Naive thymus-derived CD4-positive, alpha-beta T cell (primary cell): ENCODE measurements at places on chromosomes 11 and 22.
A peak's percentile ranks its signal among the peaks of the same experiment; 100 is the strongest.

DNA sequence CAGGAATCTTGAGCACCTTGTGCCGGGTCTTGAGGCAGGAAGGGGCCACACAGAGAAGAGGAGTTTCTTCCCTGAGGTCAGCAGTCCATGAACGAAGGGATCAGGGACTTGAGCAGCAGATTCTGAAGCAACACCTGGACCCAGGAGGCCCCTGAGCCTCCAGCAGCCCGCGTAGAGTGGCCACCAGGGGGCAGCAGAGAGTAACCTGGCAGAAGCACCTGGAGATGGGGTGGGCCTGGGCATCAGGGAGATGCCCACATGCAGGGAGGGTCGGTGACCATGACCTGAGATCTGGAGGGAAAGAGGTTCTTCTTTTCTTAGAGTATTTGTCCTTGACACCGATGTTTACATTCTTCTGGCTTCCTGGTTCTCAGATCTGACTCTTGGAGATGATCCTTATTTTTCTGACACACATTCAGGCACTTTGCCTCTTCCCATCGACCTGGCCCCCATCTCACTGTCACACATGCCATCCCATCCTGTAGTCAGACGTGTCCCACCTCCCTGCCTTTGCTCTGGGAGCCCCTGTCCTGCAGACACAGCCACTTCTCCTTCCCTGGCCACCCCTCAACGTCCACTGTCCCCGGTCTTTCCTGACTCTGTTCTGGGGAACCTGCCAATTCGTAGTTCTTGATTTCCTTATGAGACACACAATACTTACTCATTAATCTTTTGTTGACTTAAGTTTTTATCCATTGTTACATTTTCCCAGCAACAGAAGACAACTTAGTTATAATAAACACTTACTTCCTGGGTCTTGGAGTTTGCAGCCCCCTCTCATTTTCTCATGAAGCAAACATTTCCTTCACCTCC, 66.5 kb downstream of the GGTLC2 start:
- peak; percentile 68 for DNase-seq

GRCh38 chr11:57459164-57460021, 935 bp upstream of the RTN4RL2 start:
- no peak for DNase-seq

GRCh38 chr11:94790661-94791180, 22.6 kb downstream of the AMOTL1 start:
- DNase-seq: no peak

DNA sequence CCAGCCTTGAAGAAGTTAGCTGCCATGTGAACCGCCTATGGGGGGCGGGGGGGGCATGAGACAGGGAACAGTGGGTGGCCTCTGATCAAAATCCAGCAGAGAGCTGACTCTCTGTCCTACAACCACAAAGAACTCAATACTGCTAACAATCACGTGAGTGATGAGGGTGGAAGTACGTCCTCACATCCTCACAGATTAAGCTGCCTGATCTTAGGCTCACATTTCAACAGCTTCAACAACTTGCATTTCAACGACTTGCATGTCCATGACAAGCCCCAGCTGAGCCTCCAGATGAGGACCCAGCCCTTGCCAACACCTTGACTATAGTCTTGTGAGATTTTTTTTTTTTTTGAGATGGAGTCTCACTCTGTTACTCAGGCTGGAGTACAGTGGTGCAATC, 51.6 kb downstream of the CLMP start:
- no peak for DNase-seq

GRCh38 chr11:121435551-121436511, 16.3 kb upstream of the SORL1 start:
- no peak for DNase-seq

- DNase-seq: no peak
These were observed 311.0 kb downstream of the BUD13 start for GRCh38 chr11:116461789-116462188.

GRCh38 chr22:36288571-36289405, 35.9 kb downstream of the APOL1 start:
- DNase-seq: no peak

DNA sequence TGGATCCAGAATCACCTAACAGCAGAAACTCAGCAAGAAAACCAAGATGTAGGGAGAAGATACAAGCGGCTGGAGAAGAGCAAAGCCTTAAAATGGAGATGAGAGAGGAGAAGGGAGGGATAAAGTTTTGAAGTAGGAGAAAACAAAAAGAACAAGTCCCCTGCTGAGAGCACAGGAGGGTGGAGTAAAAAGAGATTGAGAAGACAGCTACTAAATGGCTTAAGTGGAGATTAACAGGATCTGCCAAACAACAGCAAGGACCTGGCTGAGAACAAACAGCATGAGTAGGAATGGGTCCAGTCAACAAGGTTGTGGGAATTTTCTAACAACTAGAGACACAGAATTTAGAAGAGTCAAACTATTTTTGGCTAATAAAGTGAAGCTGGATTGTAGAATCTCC, 18.1 kb downstream of the BTG4 start:
- DNase-seq: no peak

- no peak for DNase-seq
These were observed 3.7 kb upstream of the TFIP11 start for GRCh38 chr22:26515931-26516330.

DNA sequence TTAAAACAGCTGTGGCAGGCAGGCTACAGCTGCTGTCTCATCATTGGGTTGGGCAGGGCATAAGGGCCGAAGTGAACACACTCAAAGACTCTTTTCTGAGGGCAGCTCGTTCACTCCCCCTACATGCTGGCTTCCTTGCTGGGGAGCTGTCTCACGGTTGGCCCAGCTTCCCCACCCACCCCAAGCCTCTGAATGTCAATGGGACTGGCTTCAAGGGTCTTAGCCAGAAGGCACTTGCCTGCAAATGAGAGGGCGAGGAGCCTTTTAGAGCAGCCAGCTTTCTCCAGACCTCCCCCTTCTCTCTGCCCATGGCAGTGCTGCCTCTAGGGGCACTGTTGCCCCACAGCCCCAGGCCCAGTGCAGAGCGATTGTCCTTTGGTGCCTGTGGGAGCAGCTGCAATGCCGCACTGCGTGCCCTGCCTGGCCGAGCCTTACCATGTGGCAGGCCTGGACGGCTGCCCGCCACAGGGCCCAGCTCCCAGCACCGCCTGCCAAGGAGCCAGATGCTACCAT, 94.7 kb upstream of the RASSF10 start:
- no peak for DNase-seq

DNA sequence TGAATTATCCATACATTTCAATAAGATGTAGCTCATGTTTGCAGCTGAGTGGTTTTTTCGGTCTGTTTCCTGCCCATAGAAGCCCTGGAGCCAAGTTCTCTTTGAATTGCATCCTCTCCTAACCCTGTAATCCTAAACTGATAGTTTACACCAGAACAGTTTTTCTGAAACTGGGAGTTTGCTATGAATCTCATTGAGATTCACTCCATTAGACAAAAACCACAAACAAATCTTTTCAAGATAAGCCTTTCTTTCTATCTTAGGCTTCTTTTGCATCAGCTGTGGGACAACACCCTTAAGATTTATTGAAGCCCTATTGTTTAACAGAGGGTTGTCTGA, 324.8 kb downstream of the DYNC2H1 start:
- no peak for DNase-seq

DNA sequence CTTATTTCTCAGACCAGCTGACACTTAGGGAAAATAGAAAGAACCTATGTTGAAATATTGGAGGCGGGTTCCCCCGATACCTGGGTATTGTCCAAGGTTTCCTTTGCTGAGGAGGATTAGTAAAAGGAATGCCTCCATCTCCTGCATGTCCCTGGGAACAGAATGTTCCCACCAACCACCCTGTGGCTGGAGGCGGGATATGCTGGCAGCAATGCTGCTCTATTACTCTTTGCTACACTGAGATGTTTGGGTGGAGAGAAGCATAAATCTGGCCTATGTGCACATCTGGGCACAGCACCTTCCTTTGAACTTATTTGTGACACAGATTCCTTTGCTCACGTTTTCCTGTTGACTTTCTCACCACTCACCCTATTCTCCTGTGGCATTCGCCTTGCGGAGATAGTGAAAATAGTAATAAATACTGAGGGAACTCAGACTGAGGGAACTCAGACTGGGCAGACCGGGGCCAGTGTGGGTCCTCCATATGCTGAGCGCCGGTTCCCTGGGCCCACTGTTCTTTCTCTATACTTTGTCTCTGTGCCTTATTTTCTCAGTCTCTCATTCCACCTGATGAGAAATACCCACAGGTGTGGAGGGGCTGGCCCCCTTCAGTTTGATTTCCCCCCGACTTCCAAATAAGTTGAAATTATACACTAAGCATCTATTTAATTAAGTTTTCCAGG, 32.1 kb downstream of the IGLL1 start:
- DNase-seq: no peak

DNA sequence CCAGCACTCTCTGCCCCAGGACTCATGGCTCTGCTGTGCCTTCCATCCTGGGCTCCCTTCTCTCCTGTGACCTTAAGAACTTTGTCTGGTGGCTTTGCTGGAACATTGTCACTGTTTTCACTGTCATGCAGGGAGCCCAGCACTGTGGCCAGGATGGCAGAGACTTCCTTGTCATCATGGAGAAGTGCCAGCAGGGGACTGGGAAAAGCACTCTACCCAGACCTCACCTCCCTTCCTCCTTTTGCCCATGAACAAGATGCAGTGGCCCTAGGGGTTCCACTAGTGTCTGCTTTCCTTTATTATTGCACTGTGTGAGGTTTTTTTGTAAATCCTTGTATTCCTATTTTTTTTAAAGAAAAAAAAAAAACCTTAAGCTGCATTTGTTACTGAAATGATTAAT, 2.9 kb upstream of the TTC36 start:
- no peak for DNase-seq

- no peak for DNase-seq
These were observed 353.2 kb upstream of the TENM4 start for GRCh38 chr11:79794057-79794456.
